ENCODE measurements at places on chromosomes 1 and 21.

- DNase-seq: peak; percentile 61
These were observed 27.9 kb upstream of the BATF3 start for GRCh38 chr1:212727386-212728181.

- DNase-seq: no peak
These were observed 29.0 kb downstream of the BACE2 start for GRCh38 chr21:41196993-41197392.

- DNase-seq: no peak
These were observed 51.3 kb downstream of the SSBP3 start for GRCh38 chr1:54354899-54355298.

- no peak for DNase-seq
These were observed 12.4 kb downstream of the C1orf116 start for GRCh38 chr1:207020065-207020708.

- DNase-seq: peak; percentile 64
These were observed 107.3 kb upstream of the RUNX3 start for GRCh38 chr1:25037174-25038074.

DNA sequence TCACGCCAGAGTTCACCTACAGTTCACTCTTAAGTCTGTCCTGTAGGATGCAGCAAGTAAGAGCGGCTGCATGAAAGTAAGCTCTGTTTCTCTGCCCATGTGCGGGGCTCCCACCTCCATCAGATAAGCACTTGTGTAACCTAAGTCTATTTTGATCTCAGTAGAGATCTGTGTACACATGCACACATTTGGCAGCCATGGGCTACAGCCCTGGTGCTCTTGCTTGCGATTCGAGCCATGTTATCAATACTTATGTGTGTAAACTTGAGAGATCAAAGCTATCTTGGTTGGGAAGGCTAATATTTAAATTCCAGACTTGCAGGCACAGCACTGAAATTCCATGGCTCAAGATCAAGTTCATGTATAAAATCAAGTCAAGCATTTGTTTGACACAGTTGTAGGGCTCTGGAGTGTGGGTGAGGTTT, 244.7 kb upstream of the FGGY start:
- no peak for DNase-seq

GRCh38 chr1:83910461-83910860, 88.5 kb downstream of the TTLL7 start:
- no peak for DNase-seq

GRCh38 chr1:216682752-216683151, 40.5 kb downstream of the ESRRG start:
- DNase-seq: no peak

DNA sequence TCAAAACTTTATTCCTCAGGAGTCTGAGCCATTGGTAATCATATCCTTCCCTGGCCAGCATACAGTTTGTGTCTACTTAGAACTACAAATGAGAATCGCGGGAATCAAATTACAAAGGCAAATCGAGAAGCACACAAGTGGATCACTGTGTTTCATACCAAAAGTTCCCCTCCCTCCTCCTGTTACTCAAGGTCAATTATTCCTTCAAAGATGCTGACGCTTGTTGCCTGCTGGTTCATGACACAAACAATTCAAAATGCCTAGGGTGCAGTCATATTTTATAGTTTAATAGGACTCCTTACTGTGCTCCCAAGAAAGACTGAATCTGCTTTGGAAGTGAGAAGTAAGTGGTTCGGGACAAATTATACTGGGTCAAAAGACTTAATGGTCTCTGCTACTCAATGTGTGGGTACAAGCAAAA, 93.0 kb upstream of the PBX1 start:
- no peak for DNase-seq

GRCh38 chr1:58786184-58786926, 2.5 kb upstream of the JUN start:
- no peak for DNase-seq

GRCh38 chr1:32647308-32648134, 2.8 kb downstream of the ZBTB8OS start:
- no peak for DNase-seq

GRCh38 chr1:65703853-65704252, 88.8 kb upstream of the PDE4B start:
- no peak for DNase-seq

DNA sequence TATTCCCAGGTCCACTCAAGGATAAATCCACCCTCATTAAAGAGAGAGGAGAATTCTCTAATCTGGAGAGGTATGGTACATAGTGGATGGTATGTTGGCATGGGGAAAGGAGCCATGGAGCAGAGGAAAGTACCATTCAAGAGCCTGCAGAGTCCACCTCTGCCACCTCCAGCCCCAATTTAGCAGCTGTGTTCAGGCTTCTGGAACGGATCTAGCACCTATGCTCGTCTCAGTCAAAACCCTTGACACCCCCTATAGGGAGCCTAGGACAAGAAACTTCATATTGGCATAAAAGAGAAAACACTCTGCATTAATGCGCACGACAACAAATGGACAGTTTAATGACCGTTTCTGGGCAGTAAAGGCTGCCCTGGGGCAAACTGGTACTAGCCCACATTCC, 161.1 kb upstream of the FAM78B start:
- no peak for DNase-seq

GRCh38 chr1:93111561-93111960, 32.5 kb downstream of the MTF2 start:
- no peak for DNase-seq

- no peak for DNase-seq
These were observed 119.1 kb downstream of the RRAGC start for GRCh38 chr1:38740487-38740886.

- DNase-seq: no peak
These were observed 22.7 kb upstream of the ZNF436 start for GRCh38 chr1:23392125-23392855.

- DNase-seq: no peak
These were observed 17.4 kb downstream of the TIAM1 start for GRCh38 chr21:31326522-31327242.

- DNase-seq: peak; percentile 28
These were observed 701 bp downstream of the DEDD start for GRCh38 chr1:161131523-161132409.

DNA sequence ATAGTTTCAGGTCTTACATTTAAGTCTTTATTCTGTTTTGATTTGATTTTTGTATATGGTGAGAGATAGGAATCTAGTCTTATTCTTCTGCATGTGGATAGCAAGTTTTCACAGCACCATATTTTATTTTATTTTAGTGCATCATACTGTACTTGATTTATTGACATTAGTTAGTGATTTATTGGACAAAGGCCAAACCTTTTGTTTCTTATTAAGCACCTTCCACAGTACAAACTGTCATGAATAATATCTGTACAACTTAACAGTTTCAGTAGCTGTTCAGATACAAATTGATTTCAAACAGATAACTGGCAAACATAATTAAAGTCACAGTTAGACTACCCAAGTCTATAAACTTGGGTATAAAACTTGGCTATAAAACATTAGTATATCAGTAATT, 15.8 kb downstream of the CD1D start:
- no peak for DNase-seq

DNA sequence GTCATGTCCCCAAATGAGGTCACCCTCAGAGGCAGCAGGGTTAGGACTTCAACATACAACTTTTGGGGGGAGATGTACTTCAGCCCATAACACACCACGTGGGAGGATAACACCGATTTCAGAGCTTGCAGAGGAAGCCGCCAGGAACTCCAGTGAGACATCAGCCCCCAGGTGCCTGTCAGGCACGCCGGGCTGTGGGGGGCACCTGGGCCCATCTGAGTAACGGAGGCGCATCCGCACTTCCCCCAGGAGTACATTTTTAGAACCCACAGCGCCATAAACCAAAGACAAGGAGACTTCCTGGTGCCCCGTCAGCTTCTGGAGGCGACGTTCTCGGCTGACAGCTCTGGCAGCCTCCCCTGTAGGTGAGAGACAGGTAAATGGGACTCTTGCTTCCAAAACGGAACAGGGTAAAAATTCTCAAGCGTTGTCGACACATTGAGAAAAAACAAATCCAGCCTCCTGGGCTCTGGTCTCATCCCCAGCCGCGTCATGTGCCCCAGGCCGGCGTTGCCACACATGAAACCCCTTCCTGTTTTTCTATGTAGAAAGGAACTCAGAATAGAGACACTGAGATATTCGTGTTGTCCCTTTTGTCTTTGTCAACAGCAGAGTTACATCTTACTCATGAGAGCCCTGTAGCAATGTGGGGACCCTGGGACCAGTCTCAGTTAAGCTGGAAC, 93.3 kb downstream of the PDE9A start:
- no peak for DNase-seq

DNA sequence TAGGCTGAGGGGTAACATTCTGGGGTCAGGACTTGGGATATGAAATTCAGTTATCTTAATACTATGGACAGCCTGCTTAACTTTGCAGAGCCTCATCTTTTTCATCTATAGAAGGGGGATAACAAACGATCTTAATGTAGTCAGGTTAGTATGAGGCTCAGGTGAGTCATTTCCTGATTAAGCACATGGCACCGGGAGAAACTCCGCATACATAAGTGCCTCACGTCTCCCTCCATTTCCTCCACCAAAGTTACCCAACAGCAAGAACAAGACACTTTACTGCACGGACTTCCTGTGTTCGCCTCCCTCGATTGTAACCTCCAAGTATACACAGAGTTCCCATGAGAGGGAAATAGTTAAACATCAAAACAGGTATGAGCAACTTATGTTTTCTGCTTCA, 112.7 kb upstream of the COA6 start:
- DNase-seq: no peak

GRCh38 chr21:37073417-37074196, 553 bp downstream of the TTC3 start:
- no peak for DNase-seq

DNA sequence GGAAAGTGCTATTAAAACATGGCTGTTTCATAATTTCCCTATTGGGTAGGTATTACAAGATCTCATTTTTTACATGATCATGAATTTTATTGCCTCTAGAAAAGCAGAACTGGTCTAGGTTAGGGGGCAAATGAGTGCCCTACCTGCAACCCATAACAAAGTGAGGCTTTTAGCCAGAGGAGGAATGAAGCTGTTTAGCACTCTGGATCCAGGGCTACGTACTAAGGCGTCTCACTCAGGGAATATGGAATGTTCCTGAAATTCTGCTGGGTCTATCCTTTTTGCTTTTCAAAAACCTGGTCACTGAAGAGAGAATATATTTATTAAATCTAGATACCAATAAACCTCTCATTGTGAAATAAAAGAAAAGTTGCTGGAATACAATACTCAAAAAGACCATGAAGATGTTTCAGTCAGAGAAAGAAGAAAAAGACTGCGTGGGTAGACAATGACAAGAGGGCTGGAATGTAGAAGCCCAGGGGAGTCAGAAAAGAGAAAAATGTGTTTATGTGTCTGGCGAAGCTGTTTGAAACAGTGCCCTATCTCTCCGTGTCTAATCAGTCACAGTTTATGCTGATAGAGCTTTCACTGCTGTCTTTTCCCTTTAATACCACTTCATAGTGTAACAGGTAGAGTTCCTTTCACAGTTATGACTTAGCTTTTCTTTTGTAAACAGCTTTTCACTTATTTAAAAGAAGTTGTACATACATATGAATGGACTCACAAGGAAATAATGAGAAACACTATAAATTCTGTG, 25.0 kb upstream of the SYDE2 start:
- DNase-seq: no peak

DNA sequence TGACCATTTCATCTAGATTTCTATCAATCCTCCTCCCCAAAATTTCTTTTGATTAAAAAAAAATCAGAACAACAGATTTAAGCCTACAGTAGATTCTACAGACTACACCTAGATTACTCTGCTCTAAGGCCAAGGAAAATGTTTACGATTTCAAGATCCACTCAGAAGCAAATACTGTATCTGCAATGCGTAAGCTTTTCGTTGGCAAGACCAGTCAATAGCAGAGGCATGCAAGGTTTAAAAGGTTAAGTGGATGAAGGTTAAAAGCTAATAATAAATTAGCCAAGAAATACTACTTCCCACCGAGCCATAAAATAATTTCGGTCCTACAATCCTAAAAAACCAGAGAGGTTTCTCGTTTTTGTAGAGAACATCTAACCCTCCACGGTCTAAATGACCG, 1.3 kb downstream of the CLSTN1 start:
- peak; percentile 16 for DNase-seq

Measured in SJSA1 (cell line).